ENCODE measurements at places on chromosomes 16 and 17. TPM values are rescaled to one million over a fixed set of nuclear protein-coding genes. Genes with fewer than 3 reads are reported as not detected.

DNA sequence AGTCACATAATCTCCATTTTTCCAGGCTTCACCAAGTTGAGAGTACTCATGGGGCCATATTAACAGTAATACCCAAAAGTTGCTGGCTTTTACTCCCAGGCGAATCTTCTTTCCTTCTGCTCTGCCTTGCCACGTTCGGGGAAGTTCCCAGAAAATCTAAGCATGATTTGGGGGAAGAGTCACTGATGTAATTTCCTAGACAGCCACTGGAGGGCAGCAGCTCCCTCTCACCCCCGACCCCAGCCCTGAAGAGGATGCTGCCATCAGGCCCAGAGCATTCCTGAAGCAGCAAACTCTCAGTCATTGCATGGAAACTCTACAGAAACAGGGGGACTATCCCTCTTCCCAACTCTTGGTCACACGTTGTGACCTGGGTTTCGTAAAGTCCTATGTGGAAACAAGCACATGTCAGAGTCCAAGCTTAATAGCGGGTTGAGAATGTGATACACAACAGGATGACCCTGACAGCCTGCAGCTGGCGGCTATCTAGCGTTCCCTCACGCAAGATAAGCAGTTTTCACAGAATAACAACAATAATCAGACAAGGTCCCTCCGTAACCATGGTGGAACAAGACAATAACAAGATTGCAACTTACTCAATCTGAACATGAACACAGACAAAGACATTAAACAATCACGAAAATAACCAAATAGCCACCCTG, 43.8 kb upstream of the DHX40 start:
- no peak overlapping the region for H3K4me3 ChIP-seq
- no peaks in the 10 kb centered on the region for H3K36me3 ChIP-seq
- DNase-seq: peak; percentile 64

- H3K27me3 ChIP-seq: no peaks in the 10 kb centered on the region
- DNase-seq: no peak
- no peaks in the 10 kb centered on the region for H3K4me1 ChIP-seq
- no peak overlapping the region for H3K4me3 ChIP-seq
Measured at GRCh38 chr17:57309479-57309878, 53.2 kb downstream of the MSI2 start.

DNA sequence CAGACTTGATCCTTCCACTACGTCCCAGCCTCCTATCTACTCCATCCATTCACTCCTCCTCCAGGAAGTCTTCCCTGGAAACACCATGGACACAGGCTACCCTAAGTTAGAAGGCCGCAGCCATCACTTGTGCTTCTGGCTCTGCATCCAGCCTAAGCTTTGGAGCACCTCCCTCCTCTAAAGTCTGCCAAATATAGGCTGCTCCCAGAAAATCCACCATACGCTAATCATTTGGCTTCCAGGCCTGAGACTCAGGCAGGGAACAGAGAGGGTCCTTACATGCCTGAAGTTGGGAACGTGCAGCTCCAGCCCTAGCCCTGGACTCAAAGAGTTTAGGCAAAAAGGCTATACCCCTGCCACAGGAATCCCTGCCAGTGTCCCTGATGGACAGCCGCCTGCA, 6.7 kb downstream of the PCGF2 start:
- no peak overlapping the region for H3K27ac ChIP-seq
- peaks cover 16% of the 10 kb centered on the region for H3K4me1 ChIP-seq
- H3K36me3 ChIP-seq: no peaks in the 10 kb centered on the region
- peaks cover 27% of the 10 kb centered on the region for H3K27me3 ChIP-seq
- no peak for DNase-seq
- H3K4me3 ChIP-seq: no peak overlapping the region

GRCh38 chr16:1434644-1435592, 4.0 kb downstream of the PERCC1 start:
- H3K27me3 ChIP-seq: no peaks in the 10 kb centered on the region
- H3K4me3 ChIP-seq: no peak overlapping the region
- H3K4me1 ChIP-seq: no peaks in the 10 kb centered on the region

DNA sequence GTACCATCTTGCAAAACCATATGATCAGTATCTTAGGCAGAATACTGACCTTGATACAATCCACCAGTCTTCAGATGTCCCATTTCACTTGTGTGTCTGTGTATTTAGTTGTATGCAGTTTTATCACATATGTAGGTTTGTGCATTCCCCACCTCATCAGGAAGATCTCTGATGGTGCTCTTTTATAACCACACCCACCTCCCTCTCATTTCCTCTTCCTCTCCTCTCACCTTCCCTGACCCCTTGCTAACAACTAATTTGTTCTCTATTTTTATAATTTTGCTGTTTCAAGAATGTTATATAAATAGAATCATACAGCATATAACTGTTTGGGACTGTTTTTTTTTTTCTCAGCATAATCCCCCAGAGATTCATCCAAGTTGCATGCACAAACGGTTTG, 52.0 kb upstream of the ACSM2B start:
- peaks cover 3% of the 10 kb centered on the region for H3K27me3 ChIP-seq
- DNase-seq: no peak
- H3K4me1 ChIP-seq: peaks cover 3% of the 10 kb centered on the region
- H3K4me3 ChIP-seq: no peak overlapping the region
- H3K27ac ChIP-seq: no peak overlapping the region
- H3K36me3 ChIP-seq: no peaks in the 10 kb centered on the region

JPT1 gene
- 301 TPM for total RNA-seq

DNA sequence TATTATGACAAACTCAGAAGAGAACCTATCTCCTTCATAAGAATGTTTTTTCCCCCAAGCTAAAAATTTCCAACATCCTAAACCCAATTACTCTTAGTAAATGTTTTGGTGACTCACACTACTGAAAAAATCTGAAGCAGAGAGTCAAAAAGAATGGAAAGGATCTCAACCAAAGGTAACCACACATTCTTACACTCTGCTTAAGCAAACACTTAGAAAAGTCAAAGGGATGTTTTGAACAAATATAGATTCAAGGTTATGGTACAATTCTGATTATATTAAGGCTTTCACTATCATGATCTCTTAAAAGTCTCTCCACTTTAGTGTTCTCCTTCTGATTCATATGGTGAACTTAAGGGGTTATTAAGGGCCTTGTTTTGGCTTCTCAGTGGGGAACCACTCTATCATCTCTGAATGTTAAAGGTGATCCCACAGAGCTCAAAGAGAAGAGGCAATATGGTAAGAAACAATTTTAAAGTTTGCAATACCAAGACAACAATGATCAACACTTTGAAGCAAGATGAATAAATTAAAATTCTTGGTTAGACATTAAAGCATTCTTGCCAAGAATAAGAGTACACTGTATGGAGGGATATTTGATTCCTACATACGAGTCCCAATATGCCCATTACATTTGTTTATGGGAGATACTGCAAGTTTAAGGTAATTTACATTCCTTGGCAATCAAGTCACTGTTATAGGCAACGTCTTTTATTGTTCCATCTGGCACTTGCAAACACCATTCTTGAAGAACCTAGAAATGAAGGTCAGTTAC, 69.2 kb downstream of the CDC27 start:
- H3K4me1 ChIP-seq: no peaks in the 10 kb centered on the region
- no peak for DNase-seq
- no peak overlapping the region for H3K4me3 ChIP-seq
- H3K36me3 ChIP-seq: peaks cover 36% of the 10 kb centered on the region
- no peak overlapping the region for H3K27ac ChIP-seq

- no peak overlapping the region for H3K27ac ChIP-seq
- no peaks in the 10 kb centered on the region for H3K36me3 ChIP-seq
- no peaks in the 10 kb centered on the region for H3K4me1 ChIP-seq
- DNase-seq: no peak
- no peaks in the 10 kb centered on the region for H3K27me3 ChIP-seq
Measured at GRCh38 chr17:12257176-12257575, 236.5 kb downstream of the MAP2K4 start.

MYH1 gene
- not detected for total RNA-seq

DNA sequence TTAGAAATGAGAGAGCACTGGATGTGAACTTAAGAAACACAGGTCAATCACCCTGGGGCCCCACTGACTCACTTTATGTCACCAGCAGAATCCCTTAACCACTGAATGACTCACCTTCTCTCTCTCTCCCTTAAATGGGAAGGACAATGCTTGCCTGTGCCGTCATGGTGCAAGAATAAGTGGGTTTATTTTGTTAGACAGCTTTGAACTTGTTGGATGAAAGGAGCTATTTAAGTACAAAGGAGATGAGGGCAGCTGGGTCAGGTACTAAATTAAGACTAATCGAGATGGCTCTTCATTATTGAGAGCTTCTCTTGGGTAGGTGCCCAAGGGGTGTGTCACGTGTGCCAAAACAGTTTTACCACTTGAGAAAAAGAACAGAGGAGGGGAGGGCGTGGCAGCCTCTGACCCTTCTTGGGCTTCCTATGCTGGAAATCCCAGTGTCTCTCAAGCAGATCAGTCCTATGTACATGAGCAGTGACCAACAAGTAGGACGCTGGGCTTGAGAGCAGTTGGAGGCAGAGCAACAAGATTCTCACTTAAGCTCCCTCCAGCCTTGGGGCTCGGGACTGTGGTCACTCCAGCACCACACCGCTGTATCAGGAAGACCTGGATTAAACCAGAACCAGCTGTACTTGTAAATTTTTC, 6.7 kb upstream of the KRT31 start:
- peak; percentile 62 for DNase-seq
- H3K36me3 ChIP-seq: no peaks in the 10 kb centered on the region
- H3K27ac ChIP-seq: peak overlapping the region; percentile 15
- H3K4me3 ChIP-seq: no peak overlapping the region
- peaks cover 27% of the 10 kb centered on the region for H3K4me1 ChIP-seq
- H3K27me3 ChIP-seq: no peaks in the 10 kb centered on the region

DNA sequence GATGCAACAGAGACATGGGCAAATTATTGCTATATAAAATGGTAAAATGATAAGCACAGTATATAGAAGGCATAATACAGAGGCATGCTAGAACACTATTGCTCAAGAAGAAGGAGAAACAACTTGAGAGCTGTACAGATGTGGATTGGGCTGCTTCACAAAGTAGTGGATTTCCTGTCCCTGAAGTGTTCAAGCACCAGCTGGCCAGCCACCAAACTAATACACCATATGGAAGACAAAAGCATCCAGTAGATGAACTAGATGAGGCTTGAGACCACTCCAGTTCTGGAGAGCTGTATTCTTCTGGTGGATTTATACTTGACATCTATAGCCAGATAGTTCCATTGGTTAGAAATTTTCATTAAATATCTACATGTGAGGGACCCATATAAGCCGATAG, 134.1 kb upstream of the GNAO1 start:
- no peak overlapping the region for H3K27ac ChIP-seq
- no peaks in the 10 kb centered on the region for H3K36me3 ChIP-seq
- no peak overlapping the region for H3K4me3 ChIP-seq
- H3K4me1 ChIP-seq: no peaks in the 10 kb centered on the region
- DNase-seq: no peak
- H3K27me3 ChIP-seq: peaks cover 12% of the 10 kb centered on the region

- no peaks in the 10 kb centered on the region for H3K27me3 ChIP-seq
- H3K27ac ChIP-seq: peak overlapping the region; percentile 89
- peaks cover 39% of the 10 kb centered on the region for H3K4me1 ChIP-seq
- no peak for DNase-seq
- peaks cover 63% of the 10 kb centered on the region for H3K36me3 ChIP-seq
Measured at GRCh38 chr16:75615619-75616018, 7.5 kb downstream of the ADAT1 start.

DNA sequence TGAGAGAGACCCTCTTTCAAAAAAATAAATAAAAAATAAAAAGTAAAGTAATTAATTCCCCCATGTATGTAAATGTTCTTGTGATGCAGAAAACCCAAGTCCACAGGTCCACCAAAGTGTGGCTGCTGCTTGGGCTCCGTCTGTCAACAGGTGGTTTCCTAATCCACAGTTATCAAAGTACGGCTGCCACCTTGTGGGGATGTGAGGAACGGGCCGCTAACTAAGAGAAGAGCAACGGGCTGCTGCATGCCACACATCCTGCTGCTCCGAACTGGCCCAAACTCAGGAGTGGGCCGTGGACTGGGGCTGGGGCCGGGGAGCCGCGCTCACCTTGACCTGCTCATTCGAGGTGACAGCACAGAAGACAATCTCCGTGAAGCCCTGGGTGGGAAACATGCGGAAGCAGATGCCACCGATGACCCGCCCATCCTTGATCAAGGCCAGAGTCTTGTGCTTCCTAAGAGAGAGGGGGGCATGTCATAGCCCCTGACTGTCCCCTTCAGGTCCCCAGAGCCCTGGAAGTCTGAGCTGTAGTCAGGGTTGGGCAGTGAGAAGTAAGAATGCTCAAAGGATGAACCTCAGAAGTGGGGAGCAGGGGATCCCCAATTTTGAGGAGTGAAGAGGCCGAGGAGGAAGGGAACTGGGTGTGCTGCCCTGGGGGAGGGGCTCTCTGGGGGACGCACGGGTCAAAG, 4.3 kb downstream of the KAT2A start:
- DNase-seq: peak; percentile 93
- peaks cover 12% of the 10 kb centered on the region for H3K36me3 ChIP-seq
- no peaks in the 10 kb centered on the region for H3K27me3 ChIP-seq
- H3K27ac ChIP-seq: peak overlapping the region; percentile 6
- H3K4me1 ChIP-seq: peaks cover 51% of the 10 kb centered on the region

Data from activated CD8-positive, alpha-beta memory T cell treated with anti-CD3 and anti-CD28 coated beads, Interleukin-2, amount 10 ng/mL, durations not matched to agents 7 days and 5 days (primary cell).